ENCODE measurements at places on chromosomes 6 and 20.

- DNase-seq = peak; percentile 27
Measured at GRCh38 chr6:4134841-4135664, at the start of gene ECI2. Gene ECI2 (minus strand): TSS chr6:4135575. CDS start chr6:4135560, 15 bp downstream.

- DNase-seq = no peak
Measured at GRCh38 chr6:16688984-16689636, 72.2 kb downstream of the ATXN1 start.

DNA sequence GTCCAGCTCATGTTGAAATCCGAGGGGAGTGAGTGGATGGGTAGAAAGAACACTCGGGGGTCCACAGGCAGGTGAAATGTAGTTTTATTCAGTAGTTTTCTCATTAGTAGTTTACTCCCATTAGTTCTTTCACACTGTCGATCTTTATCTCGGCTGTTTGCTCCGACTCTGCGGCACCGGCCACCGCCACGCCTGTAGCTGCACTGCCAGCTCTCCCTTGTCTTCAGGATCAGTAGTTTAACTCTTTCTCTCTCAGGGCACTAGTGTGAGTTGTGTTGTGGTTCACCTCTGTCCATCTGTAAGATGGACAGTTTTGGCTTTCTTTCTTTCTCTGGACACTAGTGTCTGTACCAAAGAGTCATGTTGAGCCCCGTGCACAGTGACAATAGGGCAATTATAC lies 195.7 kb downstream of the LMBRD1 start:
- DNase-seq = no peak

- DNase-seq = no peak
Measured at GRCh38 chr6:119334535-119335264, 14.9 kb downstream of the MAN1A1 start.

DNA sequence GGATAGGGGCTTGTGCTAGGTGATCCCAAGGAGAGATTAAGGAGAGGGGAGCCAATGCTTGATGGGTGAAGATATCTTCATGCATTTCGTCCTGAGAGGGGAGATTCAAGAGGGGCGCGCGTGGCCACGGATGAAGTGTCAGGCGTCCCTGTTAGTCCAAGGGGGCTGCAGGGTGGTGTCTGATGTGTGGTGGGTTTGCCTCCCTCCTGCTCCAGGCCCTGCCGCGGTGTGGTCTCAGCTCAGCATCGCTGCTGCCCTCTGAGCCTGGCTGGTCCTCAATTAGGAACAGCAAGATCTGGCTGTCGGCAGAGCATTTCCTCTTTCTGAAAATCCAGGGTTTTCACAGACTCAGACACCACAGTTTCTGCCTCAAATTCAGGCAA lies 318.0 kb downstream of the THBS2 start:
- DNase-seq = no peak

GRCh38 chr6:11094411-11094851 lies 797 bp downstream of the SMIM13 start:
- DNase-seq = no peak

DNA sequence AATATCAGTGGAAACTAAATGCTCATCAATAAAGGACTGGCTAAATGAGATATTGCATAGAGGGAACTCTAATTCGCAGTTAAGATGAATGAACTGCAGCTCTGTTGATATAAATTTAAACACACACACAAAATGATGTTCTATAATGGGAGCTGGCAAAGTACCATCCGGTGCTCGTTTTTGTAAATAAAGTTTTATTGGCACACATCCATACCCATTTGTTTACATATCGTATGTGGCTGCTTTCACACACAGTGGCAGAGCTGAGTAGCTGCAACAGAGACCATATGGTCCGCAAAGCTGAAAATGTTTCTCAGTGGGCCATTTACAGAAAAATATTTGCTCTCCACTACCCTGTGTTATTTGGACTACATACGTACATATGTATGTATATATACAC lies 120.7 kb downstream of the EDN3 start:
- DNase-seq = no peak

- no peak for DNase-seq
Measured at GRCh38 chr6:88119769-88120168, 46.4 kb downstream of the CNR1 start.

DNA sequence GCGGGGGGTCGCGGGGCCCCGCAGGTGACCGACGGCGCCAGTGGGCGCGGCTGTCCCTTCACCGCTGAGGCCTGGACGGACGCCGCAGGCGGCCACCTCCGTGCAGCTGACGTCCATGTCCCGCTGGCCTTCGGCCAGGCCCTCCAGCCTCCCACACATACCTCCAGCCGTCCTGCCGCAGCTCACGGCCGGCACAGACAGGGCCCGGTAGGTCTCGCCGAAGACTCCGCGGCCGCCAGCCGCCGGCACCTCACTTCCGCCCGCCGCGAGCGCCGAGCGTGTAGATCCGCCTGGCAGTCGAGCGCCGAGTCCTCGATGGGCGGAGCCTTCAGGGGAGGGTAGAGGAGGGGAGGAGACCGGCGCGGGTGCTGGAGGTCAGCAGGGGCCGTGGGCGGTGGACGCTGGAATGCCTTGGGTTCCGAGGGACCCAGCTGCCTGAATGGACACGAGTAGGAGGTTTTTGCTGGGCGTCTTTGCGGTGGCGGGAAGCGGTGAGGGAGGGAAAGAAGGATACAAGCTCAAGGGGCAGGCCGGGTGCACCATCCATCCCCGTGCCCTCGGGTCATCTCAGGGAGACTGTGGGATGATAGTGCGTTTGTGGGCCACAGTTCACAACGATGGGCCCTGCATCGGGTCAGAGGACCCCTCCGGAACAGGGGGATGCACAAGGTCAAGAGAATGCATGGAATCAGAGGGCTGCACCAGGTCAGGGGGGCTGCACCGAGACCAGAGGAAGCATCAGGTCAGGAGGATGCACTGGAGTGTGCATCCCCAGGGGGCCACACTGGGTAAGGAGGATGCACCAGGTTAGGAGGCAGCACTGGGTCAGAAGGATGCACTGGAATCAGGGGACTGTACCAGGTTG lies at the start of gene EXOC2:
Gene EXOC2 (minus strand): TSS at position 282 of the 865 bp plus-strand sequence. CDS start 55,321 bp downstream, outside the sequence.
- DNase-seq = peak; percentile 72
